RWPE2 (cell line): ENCODE measurements at places on chromosomes 1 and 21.
A peak's percentile ranks its signal among the peaks of the same experiment; 100 is the strongest.

DNA sequence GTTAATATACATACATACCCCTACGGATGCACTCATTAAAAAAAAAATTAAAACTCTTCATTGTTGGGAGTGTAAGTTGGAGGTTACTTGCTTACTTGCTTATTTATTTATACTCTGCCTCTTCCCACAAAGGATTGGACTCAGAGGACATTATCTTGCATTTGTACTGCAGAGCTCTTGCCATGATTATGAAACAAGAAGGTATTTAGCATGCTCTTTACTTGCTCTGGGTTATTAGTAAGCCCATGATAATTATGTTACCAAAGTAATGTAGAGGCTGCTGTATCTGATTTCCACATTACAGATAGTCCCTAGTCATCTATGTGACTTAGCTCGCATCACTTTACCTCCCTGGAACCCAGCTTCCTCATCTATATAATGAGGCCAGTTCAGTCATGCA lies 355.1 kb upstream of the PTBP2 start:
- DNase-seq, result no peak

DNA sequence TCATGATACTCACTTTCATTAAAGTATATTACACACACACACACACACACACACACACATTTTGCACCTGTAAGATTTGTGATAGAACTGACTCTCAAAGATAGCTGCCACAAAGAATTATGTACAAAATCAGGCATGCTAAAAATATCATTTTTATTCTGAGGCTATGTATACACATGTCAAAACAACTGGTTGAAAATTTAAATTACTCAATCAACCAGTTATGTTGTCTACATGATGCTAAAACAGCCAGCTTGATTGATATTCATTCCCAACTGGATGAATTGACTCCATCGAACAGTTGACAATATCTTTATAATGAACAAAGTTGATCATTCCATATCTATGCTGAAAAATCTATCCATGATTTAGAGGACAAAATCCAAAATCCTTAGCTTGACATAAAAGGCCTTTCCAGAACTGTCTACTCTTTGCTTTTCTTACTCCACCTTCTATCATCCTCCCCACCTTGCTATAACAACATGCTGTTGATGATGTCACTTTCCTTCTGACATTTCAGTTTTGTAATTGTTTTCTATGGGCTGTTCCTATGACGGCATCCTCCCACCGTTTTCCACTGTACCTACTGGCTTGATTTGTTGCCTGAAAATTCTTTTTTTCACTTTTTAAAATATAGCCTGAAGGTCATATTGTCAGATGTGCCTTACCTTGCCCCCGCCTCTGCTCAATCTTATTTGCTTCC lies 321.5 kb upstream of the OLFM3 start:
- DNase-seq, result no peak

- no peak for DNase-seq
These were observed 77.0 kb upstream of the ARHGAP29 start for GRCh38 chr1:94314222-94314858.

- no peak for DNase-seq
These were observed 454.2 kb downstream of the SETD4 start for GRCh38 chr21:35606146-35606545.

- no peak for DNase-seq
These were observed 1.4 kb upstream of the SRRM1 start for GRCh38 chr1:24641646-24642151.

- peak; percentile 47 for DNase-seq
These were observed 40.3 kb downstream of the SLC19A1 start for GRCh38 chr21:45502006-45502345.

DNA sequence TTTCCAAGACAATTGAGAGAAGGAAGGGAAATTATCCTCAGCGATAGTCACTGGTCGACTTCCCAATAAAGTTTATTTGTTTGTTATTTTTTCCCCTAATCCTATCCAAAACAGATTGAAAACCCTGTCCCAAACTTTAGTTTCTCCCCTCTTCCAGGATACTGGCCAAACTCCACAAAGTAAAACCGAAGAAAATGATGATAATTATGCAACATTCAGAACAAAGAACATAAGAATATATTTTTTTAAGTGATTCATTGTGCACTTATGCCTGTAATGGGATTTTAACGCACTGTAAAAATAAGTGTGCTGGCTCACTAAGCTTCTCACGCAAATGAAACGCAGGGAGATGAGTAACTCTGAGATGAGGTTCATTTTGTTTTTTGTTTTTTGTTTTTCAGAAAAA lies 6.0 kb downstream of the GLIS1 start:
- DNase-seq, result no peak

- no peak for DNase-seq
These were observed 56.3 kb downstream of the SMYD3 start for GRCh38 chr1:246450611-246451251.

DNA sequence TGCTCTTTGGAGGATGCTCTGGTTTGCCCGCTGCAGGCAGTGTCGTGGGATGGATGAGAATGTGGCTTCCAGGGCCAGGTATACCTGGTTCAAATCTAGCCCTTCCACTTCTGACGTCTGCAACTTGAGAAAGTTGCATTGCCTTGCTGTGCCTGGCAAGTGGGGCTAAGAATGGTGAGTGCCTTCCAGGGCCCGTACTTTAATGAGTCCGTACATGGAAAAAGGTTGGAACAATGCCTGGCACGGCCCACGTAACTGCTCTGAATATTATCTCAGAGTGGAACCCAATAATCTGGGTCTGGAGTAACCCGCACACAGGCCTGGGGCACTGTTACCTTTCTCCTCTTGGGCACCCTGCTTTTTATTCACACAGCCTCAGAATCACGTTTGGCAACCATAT lies 146.7 kb upstream of the EDN2 start:
- DNase-seq, result no peak

DNA sequence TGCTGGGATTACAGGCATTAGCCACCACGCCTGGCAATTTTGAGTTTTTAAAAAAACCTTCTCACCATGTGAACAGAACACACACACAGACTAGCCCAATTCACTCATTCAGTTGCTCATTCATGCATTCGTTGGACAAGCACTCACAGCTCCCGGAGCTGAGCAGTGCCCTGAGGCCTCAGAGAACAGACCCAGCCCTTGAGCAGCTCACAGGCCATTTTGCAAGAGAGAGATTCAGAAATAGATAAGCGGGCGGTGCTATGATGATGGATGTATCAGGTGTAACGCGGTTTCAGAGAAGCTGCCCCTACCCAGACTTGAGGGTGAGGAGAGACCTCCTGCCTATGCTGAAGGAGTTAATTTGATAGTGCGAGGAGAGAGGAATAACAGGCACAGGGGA lies 18.6 kb downstream of the PTAFR start:
- DNase-seq, result no peak

GRCh38 chr1:116951200-116951935 lies 41.7 kb downstream of the PTGFRN start:
- no peak for DNase-seq

DNA sequence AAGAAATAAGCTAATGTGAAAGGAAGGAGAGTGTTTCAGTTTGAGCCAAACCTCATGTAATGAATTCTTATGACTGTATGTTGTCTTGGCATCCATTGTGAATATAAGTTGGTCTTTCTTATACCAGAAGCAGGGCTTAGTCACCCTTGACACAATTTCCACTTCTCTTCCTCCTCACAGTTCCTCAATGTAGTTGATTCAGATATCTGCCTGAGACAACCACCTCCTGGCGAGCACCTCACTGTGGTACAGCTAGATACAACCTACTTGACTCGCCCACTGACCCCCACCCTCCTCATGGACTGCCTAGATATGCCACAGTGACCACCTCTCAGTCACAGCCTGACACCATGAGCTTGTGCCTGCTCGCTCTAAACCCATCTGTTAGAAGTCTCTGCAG lies 45.6 kb downstream of the KYAT3 start:
- no peak for DNase-seq

GRCh38 chr1:218739426-218739825 lies 394.3 kb downstream of the TGFB2 start:
- DNase-seq, result no peak

DNA sequence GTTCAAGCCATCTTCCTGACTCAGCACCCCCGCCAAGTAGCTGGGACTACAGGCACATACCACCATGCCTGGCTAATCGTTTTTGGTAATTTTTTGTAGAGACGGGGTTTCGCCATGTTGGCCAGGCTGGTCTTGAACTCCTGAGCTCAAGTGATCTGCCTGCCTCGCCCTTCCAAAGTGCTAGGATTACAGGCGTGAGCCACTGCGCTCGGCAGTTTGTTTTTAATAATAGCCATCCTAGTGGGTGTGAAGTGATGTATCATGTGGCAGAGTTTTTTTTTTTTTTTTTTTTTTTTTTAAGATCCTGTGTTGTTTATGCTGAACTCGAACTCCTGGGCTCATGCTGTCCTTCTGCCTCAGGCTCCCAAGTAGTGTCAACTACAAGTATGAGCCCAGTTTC lies 51.8 kb downstream of the SPEN start:
- no peak for DNase-seq

DNA sequence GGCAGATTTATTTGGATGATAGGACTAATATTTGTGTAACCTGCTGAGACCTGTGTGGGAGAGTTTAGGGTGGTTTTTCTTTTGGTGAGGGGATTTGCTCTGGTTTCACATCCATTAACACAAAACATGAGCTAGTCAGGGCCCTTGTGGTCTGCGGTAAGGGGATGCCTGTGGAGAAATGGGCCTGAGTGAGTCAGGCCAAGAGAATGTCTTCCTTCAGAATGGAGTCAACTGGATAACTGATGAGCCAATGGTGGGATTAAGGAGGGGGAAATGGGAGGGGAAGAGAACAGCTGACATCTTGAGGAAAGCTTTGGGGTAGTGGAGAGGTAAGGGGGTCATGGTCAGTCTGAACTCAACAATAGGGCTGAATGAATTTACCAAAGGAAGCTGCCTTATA lies 13.9 kb downstream of the WNT2B start:
- DNase-seq, result no peak

- no peak for DNase-seq
These were observed 1.2 kb downstream of the ZNF692 start for GRCh38 chr1:248857749-248858095.

DNA sequence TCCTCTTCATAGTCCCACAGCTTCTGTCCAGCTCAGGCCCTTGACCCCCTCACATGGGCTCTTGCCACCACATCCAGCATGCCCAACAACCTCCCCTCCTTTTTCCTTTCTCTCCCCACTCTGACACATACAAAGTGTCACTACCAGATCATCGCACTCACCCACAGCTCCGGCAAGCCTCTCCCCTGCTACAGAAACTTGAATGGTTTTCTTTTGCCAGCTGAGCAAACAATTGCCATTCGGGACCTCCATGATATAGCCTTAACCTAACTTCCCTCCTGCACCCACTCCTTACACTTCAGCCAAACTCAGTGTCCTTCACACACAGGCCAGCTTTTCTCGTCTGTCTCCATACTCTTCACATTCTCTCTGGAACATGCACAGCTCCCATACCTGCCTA lies 43.3 kb downstream of the MAB21L3 start:
- no peak for DNase-seq

- no peak for DNase-seq
These were observed 7.8 kb downstream of the PODN start for GRCh38 chr1:53069663-53070327.

- no peak for DNase-seq
These were observed 29.7 kb downstream of the ADARB1 start for GRCh38 chr21:45103971-45104520.

- no peak for DNase-seq
These were observed 23.8 kb downstream of the ZMPSTE24 start for GRCh38 chr1:40281853-40282252.

DNA sequence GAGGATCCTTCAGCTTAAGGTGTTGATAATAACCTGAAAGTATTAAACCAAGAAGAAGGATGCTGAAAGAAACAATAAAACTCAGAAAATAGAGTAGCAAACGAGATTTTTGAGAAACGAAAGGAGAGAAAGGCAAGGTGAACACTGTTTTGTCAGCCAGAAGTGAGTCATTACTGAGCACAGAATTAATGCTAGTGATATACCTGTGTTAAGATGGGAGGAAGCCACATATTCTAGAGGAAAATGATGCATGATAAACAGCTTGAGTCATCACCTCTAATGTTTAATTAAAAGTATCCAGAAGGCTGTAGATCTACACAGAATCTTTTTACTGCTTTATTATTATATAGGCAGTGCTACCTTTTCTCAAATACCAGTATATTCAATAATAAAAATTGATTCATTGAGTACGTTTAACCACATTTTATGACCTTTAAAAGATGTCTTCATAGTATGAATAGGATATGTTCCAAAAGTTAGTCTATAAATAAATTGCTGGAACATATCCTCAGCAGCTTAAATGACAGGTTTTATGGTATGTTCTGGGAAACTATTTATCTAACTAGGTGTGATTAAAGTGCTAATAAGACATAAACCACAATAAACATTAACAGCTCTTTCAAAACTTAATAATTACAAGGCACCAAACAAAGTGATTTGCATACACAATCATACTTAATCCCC lies 10.3 kb downstream of the SH3GLB1 start:
- DNase-seq, result no peak

DNA sequence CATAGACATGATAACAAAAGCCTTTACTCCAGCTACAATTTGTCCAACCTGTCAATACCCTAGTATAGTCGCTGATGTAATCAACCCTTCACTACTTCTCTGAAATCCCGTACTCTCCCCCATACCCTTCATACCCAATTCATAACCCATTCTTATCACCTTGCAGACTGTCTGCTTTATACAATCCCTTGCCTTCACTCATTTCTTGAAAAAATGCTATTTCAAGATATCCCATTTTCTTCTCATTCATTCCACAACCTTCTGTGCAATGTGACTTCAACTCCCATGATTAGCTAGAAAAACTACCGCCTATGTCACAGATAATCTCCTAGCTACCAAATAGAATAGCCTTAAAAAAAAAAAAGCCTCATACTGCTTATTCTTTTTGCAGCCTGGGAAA lies 49.5 kb downstream of the EPS15 start:
- DNase-seq, result no peak

DNA sequence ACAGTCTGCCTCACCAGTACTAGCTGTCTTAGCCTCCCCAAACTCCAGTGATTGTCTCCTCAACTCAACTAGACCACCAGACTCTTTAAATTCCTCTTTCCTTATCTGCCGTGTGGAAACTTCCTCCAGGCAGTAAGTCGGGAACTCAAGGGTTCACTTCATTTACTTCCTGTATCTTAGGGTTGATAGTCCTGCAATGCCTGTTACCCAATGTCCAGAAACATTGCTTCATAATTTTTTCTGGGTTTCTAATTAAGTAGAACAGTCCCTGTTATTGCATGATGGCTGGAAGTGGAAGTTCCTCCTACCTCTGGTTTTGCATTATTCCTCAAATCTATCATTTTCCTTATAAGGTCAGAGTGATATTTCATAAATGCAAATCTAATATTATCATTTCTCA lies 60.8 kb upstream of the RNF11 start:
- DNase-seq, result no peak

DNA sequence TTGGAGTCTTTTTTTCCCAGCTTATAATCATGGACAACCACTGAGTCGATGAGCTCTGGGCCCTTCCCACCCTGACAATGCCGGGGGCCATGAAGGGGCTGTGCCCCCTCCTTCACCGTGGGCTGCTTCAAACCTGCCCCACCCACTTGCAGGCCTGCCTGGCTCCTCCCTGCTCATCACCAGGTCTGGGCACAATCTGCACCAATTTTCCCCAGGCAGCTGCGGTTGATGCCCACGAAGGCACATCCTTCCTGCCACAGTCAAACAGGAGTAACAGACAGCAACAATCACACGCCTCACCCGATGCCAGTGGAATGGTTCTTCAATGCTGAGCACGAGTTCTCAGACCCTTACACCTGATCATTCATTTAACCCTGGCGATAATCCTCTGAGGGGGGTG lies 18.9 kb downstream of the PGLYRP3 start:
- DNase-seq, result no peak

GRCh38 chr1:198259333-198260074 lies 102.7 kb downstream of the NEK7 start:
- no peak for DNase-seq

GRCh38 chr1:39977202-39977601 lies 22.3 kb downstream of the MFSD2A start:
- no peak for DNase-seq
